ENCODE measurements at places on chromosomes 13 and 19.

DNA sequence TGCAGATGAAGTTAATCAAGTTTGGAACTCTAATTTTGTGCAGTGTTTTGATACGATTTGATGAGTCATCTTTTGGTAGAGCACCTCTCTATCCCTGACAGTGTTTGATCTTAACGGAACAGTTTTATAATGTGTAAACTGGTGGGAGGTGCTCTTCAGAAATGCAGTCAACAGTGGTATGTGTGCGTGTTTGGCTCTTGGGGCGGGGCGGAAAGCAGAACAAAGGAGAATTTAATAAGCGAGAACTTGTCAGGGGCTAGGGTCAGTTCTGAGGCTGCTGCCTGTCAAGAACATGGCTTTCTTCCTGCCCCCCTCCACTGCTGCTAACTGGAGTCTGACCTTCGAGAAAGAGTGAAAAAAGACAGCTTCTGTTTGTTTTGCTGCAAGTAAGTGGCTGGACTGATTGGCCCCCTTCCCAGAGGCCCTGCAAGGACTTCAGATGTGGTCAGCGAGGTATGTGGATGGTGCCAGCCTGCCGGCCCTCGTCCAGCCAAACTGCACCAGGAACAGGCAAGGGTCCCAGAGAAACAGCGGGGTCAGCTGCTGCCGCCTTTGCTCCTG, 40.8 kb downstream of the BBC3 start:
- DNase-seq = peak; percentile 68

DNA sequence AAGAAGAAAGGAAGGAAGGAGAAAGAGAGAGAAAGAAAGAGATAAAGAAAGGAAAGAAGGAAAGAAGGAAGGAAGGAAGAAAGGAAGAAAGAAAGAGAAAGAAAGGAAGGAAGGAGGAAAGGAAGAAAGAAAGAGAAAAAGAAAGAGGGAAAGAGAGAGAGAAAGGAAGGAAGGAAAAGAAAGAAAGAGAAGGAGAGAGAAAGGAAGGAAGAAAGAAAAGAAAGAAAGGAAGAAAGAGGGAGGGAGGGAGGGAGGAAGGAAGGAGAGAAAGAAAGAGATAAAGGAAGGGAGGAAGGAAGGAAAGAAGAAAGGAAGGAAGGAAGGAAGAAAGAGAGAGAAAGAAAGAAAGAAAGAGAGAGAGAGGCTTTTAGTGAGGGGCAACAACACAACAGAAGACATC, 135.1 kb upstream of the VSTM2B start:
- no peak for DNase-seq

DNA sequence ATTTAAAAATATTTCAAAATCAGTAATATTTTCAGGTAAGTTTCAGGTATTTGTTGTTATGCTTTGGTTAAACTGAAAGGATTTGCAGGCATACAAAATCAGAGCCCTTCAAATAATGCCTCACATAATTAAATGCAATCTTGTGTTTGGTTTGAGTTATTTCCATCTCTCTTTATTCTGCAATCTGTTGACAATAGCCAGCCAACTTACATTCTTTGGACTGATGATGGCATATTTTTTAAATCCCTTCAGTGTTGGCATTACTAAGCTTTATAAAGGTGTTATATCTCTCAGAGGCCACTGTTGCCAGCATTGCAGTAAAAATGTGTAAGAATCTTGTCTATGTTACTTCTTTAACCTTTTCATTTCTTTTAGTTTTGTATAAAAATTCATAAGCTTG, 257.2 kb upstream of the RFC3 start:
- DNase-seq = no peak

DNA sequence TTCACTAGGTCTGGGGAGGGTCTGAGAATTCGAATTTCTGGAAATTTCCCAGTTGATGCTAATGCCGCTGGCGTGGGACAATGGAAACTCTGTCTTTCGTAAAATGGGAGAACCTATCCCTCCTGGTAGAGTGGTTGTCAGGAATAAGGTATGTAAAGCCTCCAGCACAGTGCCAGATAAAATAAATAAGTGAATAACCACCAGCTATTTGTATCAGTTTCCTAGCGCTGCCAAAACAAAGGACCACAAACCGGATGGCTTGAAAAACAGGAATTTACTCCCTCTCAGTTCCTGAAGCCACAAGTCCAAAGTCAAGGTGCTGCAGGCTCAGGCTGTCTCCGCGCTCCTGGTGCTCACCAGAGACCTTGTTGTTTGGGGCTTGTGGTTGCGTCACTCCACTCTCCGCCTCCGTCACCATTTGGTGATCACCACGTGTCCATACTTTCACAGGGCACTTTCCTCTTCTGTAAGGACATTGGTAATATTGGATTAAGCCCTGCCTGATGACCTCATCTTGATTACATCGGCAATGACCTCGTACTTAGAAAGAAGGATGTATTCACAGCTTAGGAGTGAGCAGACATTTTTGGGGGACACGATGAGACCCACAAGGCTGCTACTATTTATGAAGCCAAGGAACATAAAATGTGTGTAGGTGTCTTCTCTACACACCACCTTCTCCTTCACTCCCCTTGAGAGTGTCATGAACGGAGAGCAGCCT, 428.5 kb downstream of the IRS2 start:
- DNase-seq = no peak

DNA sequence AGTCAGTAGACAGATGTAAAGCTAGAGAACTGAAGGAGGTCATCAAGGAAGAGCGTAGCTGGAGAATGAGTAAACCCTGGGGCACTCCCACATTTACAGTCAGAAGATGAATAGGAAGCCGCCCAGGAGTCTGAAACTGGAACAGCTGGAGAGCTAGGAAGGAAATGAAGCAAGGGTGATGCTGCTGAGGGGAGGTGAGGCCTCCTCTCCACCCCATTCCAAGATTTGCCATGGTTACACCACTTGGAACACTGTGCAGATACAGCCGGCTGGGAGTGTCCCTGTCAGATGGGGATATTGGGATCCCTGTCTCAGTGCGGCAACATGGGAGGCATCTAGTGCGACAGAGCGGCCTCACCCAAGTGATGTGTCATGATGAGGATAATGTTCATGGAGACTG, 51.8 kb upstream of the GPI start:
- no peak for DNase-seq

- peak; percentile 69 for DNase-seq
Observed at GRCh38 chr19:35468637-35469036, 20.6 kb downstream of the FFAR2 start.

DNA sequence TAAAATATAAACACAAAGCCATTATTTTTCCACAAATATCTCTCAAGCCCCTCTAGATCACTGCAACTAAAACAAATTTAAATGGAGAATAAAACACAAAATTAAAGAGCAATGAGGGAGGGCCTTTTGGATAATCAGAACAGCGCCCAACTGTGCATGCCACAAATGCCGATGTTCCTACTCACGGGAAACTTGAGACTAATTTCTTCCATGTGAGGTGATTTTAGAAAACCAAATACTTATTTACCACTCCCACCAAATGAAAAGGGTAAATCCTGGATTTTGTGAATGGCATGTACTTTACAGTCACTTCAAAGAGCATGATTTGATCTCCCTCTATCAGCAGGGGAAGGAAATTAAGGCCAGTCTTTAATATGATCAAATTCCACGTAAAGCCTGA, 74.8 kb downstream of the SLC7A1 start:
- DNase-seq = no peak

DNA sequence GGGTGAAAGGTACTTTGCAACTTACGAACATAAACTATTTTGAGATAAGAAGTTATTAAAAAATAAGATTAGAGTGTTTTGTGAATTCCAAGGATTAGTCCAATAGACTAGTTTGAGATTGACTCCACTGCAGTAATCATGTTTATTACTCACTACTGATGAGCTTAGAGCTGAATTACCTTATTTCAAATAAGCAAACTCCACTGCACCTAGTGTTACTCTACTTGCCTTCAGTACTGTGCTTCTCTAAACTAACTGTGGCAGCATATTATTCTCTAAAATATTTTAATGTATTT, 111.7 kb downstream of the MIPEP start:
- no peak for DNase-seq

- DNase-seq = peak; percentile 63
Observed at GRCh38 chr13:98476106-98476505, 100.8 kb downstream of the STK24 start.

- no peak for DNase-seq
Observed at GRCh38 chr19:29914933-29915332, 27.1 kb upstream of the URI1 start.

DNA sequence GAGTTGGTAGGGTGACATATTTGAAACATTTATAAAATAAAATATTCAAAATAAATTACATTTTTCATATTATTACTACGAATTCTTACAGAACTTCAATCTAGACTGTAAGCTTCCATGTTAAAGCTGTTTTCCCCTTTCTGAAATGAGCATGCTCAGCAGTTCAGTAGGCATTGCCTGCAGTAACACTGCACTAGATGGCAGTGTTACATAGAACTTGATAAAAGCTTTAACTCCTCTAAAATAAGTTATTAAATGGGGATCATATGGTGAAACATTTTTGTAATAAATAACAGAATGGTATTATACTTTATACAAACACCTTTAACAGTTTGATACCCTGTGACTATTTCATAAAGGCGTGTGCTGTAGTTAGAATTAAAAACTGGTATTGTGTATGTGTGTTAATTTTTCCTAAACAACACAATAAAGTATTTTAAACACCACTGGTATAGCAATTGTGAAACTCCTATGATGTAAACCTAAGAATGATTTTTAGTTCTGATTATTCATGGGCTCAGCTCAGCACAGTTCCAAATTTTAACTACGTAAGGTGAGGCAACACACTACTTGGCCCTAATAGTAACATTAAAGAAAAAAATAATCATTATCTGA, 11.6 kb upstream of the GPR18 start:
- DNase-seq = no peak

- no peak for DNase-seq
Observed at GRCh38 chr19:29206453-29206852, 6.5 kb downstream of the UQCRFS1 start.

GRCh38 chr13:24179486-24179850, 18.9 kb downstream of the SPATA13 start:
- DNase-seq = no peak

- peak; percentile 35 for DNase-seq
Observed at GRCh38 chr19:17671906-17672305, 16.2 kb downstream of the UNC13A start.

All from stimulated activated CD4-positive, alpha-beta T cell treated with anti-CD3 and anti-CD28 coated beads, Interleukin-1b, Interleukin-23, amount 100 ng/mL, for 48 hours (primary cell).